ENCODE measurements at places on chromosomes 12 and 14.
A peak's percentile ranks its signal among the peaks of the same experiment; 100 is the strongest.

- no peak for DNase-seq
Observed at GRCh38 chr14:92441751-92442504, 71.7 kb upstream of the RIN3 start.

DNA sequence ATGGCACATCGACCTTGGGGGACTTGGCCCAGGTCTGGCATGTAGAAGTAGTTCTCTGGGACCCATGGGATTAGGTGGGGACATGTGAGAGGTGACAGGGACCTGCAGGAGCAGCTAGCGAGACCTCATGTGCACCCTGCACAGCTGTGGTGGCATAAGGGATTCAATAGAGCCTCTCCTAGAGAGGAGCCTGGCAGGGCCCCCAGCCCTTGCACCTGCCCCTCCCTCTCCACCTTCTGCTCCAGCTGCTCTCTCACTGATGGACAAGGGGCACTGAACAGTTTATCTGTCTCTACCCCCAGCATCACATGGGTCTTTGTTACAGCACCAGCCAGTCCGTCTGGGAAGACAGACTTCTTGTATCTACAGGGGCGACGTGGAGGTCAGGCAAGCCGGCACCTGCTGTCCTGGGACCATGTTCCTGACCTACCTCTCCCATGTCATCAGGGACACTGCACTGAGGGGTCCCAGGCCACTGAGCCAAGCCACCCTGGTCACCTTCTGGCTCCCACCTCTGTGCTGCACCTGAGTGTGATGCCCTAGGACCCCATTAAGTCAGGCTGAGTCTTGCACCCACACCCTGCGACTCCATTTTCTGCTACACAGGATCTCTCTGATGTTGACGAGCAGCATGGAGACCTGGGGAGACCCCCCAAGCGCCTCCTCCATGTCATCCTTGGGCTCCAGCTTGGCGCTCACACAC lies 32.6 kb downstream of the DDX11 start:
- no peak for DNase-seq

DNA sequence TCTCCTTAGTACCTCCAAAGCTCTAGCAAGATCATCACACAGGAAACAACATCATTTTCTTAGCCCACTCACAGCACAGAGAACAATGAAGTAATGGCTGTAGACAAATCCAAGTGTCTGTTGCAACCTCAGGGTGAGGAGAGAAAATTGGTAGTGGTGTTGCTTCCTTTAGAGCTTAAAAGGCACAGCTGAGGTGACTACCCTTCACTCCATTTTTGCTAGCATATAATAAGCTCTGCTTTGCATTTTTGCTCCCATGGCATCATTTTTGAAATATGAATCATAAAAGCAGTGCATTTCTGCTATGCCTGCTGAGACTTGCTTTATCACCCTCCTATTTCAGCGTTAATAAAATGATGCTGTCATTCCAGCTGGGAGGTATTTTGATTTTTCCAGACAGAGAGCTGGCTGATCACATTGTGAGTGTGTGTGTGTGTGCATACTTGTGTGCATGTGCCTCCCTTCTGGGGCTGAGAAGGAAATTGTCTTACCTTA lies 18.5 kb upstream of the PCNX1 start:
- no peak for DNase-seq

- DNase-seq, result peak; percentile 49
Observed at GRCh38 chr14:69763761-69764510, 3.0 kb upstream of the SRSF5 start.

- DNase-seq, result no peak
Observed at GRCh38 chr12:8780389-8780788, 42.0 kb upstream of the A2ML1 start.

- no peak for DNase-seq
Observed at GRCh38 chr14:95220663-95221231, 63.4 kb upstream of the DICER1 start.

GRCh38 chr12:21697904-21698630 lies 40.4 kb upstream of the LDHB start:
- no peak for DNase-seq

- DNase-seq, result no peak
Observed at GRCh38 chr12:88141425-88141773, 489 bp downstream of the CEP290 start.

DNA sequence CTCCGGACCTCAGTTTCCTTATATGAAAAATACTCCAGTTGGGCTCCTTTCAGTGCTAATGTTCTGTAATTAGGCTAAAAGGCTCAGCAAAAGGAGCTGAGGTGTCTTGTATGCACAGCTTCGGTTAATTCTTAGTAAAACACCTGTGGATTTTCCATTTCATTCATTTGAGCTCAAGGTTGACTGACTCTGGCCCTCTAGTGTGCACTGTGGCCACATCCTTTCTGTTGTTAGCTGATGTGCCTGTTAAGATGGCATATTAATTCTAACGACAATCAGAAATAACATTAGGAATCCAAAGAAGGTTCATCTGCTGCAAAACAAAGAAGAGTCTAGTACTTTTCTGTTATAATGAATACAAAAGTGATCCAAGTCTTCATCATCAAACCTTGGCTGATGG lies 45.6 kb downstream of the UNC79 start:
- no peak for DNase-seq

- DNase-seq, result no peak
Observed at GRCh38 chr14:32054536-32054935, 22.6 kb upstream of the ARHGAP5 start.

DNA sequence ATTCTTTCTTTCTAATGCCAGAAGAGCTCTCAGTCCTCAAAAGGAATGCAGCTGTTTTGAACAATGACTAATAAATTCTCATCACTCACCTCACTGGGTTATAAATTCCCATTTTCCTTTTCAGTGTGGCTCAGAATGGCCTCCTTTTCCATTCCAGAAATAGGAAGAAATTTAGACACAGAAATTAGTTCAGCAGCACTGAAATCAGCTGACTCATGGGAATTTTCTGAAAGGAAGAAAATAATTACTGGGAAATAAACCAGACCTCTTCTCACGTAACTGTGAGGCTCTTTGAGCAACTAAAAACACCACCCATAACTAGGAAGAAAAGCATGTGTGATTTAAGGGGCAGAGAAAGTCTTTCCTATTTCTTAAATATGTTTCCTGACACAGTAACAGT lies 23.8 kb downstream of the CD163 start:
- no peak for DNase-seq

GRCh38 chr14:104795781-104796686 lies 486 bp upstream of the AKT1 start:
- DNase-seq, result peak; percentile 58

DNA sequence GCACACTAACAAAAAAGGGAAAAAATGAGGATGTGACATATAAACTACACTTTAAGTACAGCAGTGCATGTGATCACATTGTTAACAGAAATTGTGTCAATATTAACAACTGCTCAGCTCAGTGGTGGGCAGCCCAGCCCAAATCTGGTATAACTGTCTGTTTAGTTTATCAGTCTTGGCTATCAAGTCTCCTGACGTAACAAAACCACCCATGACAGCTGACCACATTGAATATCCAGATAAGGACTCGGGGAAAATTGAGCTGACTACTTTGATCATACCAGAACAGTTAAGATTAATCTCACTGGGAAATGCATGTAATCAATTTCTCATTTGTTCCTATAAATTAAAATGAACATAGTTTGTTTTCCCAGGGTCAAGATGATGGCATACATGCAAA lies 396.6 kb downstream of the SNAPC1 start:
- no peak for DNase-seq

DNA sequence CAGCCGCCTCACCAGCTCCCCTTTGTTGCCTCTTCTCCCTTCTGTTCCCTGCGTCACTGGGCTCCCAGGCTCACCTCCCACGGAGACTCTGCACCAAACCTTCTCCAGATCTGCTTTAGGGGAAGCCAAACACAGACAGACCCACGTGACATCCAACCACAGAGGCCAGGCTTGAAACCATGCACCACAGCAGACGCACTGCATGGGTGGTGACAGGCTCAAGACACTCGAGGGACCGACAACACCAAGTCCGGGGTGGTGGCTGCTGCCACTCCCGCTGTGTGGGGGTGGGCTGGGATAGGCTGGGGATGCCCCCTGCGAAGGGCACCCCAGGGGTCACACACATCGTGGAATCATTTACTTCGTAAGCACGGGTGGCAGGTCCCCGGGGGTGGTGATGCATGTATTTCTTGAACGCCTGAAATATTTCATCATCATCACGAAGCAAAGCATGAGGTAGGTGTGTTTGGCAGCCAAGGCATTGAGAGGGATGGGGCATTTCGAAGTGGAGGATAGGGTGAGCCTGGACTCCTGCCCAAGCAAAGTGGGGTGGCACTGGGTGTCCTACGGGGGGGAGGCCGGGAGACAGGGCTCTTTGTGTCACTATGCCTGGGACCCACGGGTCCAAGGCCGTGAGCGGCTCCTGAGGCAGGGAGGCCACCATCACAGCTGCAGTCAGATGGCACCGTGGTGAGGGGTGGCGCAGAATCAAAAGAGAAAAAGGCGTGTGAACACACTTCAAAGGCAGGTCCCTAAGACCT lies 66.8 kb upstream of the RFLNA start:
- no peak for DNase-seq

GRCh38 chr14:91387169-91387835 lies 30.3 kb downstream of the CCDC88C start:
- no peak for DNase-seq

GRCh38 chr12:105474672-105475071 lies 144.2 kb downstream of the C12orf75 start:
- DNase-seq, result no peak

DNA sequence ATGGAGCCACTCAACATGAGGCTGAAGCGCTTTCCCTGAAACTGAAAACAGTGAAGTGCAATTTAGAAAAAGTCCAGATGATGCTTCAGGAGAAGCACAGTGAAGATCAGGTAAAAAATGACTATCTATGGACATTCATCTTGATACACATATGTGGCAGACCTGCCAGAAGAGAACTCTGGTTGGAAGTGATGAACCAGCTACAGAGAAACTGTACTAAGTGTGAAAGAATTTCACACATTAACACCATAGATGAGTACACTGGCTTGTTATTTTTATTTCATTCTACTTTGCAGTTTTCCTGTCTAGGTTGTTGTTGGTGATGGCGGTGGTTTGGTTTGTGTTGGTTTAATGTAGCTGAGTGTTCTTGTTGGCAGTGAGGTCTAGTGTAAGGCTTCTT lies 174.7 kb downstream of the ESR2 start:
- no peak for DNase-seq

DNA sequence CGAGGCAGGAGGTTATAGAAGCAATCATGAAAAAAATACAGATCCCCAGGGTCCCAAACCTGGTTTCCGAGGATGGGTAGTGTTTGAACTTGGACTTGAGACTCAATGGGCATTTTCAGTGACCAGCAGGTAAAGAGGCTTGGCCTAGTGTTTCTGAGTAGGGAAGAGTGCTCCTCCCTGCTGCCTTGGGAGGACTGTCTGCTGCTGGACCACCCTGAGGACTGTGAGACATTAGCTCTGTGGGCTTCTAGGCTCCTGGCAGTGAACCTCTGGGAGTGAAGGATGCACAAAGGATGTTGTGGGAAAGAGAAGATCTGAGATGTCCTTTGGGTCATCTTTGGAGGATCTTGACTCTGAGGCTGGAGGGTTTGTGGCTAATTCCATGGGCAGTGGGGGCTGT lies 30.5 kb downstream of the ANKRD9 start:
- DNase-seq, result no peak

- no peak for DNase-seq
Observed at GRCh38 chr14:99781853-99782610, 11.2 kb upstream of the EML1 start.

DNA sequence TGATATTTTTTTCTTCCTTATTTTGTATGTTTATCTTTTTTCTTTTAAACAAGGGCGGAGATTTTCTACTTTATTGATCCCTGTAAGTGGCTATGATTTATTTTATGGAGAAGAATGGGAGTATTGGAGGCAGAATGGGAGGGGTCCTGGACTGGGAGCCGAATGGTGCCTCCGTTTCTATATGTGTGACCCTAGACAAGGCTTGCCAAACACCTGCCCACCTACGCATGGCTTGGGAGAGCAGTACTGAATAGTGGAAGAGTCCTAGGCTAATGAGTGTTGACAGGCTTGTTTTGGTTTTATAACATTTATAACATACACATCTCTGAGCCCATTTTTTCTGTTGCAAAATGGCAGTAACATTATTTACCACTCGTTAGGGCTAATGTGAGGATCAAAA lies 29.0 kb downstream of the STK38L start:
- no peak for DNase-seq

DNA sequence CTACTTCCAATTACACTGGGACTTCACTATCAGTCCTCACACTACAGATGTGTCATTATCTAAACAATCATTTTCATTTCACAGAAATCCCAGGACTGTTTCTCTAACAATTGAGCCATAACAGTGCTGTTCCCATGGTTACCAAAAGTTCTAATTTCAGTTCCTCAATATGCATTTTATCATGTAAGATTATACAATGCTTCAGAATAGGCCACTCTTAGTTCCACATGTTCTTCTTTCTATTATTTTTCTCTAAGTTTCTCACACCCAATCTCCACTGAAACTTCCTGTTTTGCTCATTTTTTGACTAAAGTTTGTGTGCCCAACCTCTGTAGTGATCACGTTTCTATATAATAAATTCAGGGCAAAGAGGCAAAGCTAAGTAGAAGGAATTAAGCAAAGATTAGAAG lies 185.8 kb downstream of the DUSP6 start:
- no peak for DNase-seq

- DNase-seq, result no peak
Observed at GRCh38 chr14:68418174-68419118, 374.4 kb downstream of the ZFP36L1 start.

GRCh38 chr14:74963705-74964271 lies 8.4 kb upstream of the PGF start:
- no peak for DNase-seq

GRCh38 chr12:44696542-44696941 lies 179.6 kb downstream of the NELL2 start:
- no peak for DNase-seq

- no peak for DNase-seq
Observed at GRCh38 chr12:70643939-70644338, 6.7 kb upstream of the PTPRB start.

- DNase-seq, result no peak
Observed at GRCh38 chr12:92556141-92556540, 146.6 kb upstream of the PLEKHG7 start.

DNA sequence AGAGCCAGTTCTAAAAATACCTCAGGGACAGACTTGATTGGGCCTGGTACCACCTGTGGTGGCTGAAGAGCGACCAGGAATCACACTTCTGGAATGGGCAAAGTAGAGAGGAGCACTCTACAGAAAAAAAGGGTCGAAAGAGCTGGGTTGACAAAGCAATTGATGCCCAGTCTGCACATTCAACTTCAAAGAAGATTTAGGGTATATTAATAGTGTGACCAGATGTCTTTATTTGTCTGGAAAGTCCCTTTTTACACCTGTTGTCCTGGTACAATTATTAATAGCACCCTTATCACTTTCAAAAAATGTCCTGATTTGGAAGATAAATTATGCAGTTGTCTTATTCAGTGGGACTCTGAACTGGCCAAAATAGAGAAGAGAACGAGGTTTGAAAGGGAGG lies 137.5 kb downstream of the DYRK2 start:
- no peak for DNase-seq

DNA sequence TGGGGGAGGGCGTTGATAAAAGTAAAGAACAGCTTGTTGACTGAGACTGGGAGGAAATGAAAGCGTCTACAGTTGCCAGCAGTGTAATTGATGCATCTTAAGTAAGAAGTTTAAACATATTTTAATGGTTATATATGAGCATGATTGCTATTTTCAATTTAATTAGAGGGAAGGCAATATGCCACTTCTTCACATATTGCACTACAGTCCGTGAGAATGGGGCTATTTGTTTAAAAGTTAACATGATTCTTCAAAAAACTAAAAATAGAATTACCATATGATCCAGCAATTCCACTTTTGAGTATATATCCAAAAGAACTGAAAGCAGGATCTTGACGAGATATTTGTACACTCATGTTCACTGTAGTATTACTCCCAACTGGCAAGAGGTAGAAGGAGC lies 38.3 kb upstream of the PPP2R5E start:
- no peak for DNase-seq
